Hematopoietic multipotent progenitor cell treated with erythropoietin and hydrocortisone succinate and interleukin-3 and kit ligand, for 15 days (in vitro differentiated cells): ENCODE measurements at places on chromosomes 2 and 18.

DNA sequence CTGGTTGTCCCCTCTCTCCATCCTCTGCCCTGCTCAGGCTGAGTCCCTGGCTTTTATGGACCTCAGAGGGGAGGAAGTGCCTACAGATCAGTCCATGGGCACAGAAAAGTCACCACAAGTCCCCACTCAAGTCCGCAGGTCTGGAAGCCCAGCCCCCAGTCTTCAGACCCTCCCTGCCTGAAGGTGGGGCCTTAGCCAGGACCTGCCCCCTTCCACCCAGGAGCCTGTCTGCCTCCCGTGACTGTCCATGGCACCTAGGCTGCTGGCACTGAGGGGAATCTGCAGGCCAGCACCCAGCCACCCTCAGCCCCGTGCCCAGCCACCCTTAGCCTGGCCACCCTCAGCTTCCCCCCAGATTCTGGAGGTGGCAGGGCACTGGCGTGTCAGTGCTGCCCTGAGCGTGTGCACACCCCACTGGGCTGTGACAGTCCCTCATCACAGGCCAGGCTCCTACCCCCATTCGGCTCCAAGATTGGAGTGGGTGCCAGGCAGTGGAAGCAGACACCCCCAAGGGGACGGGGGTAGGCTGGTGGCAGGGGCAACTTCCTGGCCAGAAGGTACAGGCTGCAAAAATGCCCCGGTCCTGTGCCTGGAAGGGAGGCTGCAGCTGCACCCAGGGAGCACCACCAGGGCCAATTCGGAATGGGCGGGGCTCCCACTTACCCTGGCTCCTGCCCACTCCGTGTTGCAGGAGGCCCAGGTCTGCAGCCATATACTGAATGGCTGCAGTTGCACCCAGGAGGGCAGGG lies 154.7 kb upstream of the RMP24 start:
- no peak for DNase-seq

GRCh38 chr2:54872780-54873179 lies 149.3 kb downstream of the EML6 start:
- DNase-seq, result no peak

GRCh38 chr2:64063924-64064331 lies 44.7 kb upstream of the VPS54 start:
- no peak for DNase-seq

- DNase-seq, result no peak
Observed at GRCh38 chr2:44246840-44247369, 28.4 kb upstream of the SLC3A1 start.

- DNase-seq, result no peak
Observed at GRCh38 chr2:138493334-138493733, 8.2 kb upstream of the SPOPL start.
